ENCODE measurements at places on chromosomes 5 and 9. TPM values are rescaled to one million over a fixed set of nuclear protein-coding genes. Genes with fewer than 3 reads are reported as not detected.

- no peak for DNase-seq
Measured at GRCh38 chr9:125517577-125517976, 189.4 kb downstream of the MAPKAP1 start.

- DNase-seq, result no peak
Measured at GRCh38 chr9:88759364-88759763, 224.4 kb downstream of the NXNL2 start.

Gene DIAPH1
- polyA plus RNA-seq, result 22.7 TPM

DNA sequence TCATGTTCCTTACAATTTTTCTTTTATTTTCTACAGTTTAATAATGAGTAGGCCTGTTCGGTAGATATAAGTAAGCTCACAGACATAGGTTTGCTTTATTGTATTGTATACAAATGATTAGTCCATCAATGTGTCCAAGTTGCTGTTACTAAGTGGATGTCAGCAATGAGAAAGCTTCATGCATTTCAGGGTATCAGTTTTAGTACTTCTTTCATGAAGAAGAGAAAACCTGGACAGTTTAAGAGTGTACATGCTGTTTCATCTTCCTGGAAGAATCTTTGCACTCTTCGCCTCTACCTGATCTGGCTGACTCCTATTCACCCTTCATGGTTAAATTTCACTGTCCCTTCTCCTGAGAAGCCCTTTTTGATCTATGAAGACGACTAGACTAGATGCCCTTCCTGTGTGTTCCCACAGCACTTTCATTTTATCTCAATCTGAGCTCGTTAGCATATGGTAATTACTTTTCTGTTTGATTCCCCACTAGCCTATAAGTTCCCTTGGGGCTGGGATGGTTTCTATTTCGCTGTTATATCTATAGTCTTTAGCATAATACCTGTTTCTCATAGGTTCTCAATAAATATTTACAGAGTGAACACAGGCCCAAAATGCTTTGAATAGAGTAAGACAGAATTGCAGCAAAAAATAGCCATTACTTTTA lies 70.7 kb downstream of the CETN3 start:
- no peak for DNase-seq

DNA sequence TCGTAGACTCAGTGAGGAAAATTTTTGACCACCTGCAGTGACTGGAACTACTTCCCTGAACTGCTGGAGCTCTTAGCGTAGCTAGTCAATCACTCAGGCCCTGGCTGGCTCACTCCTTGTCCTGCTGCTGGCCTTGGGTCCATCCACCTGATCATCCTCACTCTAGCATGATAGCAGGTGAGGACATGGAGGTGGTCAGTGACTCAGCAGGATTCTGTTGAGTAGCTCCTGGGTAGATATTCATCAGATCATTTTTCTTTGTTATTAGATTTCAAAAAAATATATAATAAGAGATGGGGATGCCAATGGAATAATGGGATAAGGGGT lies 25.0 kb upstream of the SEMA4D start:
- DNase-seq, result no peak

All from hindlimb muscle (tissue), 1 donor.